ENCODE measurements at places on chromosomes 5 and 9.

DNA sequence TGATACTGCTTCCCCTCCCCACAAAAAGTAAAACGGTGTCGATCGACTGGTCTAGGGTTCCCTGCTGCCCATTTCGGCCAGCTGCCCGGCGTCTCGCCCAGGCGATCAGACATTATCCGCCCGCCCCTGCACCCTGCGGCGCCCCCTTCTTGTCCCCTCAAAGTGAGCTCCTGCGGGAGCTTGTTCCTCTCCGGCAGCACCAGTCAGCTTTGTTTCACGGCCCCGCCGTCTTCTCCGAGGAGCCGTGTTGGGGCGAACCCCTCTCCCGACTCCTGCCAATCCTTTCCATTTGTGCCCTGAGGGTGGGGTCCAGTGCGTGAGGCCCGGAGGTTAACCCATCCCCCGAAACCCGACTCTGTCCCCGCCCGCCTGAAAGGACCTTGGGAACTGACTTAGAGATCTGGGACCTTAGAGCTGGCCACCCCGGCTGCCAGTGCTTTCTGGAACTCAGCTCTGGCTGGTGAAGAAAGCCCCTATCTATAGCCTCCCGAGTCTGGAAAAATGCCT lies 518 bp downstream of the UBE2B start:
- peak; percentile 18 for DNase-seq

GRCh38 chr9:5835808-5836207 lies 2.9 kb upstream of the ERMP1 start:
- DNase-seq, result no peak

DNA sequence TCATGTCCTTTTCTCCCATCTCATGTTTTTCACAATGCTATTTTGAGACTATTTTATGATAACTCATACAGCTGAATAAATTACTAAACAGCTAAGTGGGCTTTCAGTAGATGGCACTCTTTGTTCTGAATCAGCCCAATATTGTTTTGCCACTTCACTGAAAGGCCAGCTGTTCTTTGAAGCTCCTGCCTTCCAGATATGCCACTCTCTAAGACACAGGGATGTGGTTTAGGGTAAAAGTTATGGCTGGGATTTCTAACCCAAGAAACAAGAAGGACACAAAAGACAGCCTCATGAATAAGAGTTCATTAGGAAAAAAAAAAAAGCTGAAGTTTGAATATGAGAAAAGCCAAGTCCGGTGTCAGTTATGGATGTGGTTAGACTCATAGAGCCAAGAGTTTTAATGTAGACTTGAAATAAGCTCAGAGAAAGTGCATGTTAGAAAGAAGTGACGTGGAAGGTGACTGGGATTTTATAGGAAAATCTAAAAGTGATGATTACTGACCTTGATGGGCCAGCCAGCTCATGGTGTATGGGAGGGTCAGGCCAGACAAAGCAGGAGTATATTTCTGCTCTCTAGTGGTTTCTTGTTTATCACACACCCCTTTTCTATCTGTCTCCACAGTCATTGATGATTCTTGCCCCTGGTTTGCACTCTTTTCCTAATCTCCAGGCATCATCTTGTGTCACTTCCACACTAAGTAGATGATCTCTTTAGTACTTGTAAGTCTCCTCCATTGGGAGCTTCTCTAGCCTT lies 488.5 kb downstream of the NR2F1-AS1 start:
- no peak for DNase-seq

DNA sequence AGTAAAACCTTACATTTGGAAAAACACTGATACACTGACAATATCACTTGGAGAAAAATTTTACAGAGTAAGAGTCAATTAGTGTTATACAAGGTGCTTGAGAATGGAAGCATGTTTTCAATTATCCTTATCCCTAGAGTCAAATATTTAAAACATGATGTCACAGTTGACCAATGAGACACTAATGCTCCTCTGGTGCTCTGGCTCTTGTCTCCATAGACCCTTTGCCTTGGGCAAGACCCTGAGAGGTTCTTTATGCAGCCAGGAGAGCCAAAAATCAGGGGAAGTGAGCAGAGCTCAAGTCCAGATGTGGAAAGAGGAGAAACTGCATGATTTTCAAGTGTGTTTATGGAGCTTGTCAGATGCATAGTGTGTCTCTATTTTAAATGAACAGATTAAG lies 153.9 kb downstream of the MARCHF11 start:
- DNase-seq, result no peak

DNA sequence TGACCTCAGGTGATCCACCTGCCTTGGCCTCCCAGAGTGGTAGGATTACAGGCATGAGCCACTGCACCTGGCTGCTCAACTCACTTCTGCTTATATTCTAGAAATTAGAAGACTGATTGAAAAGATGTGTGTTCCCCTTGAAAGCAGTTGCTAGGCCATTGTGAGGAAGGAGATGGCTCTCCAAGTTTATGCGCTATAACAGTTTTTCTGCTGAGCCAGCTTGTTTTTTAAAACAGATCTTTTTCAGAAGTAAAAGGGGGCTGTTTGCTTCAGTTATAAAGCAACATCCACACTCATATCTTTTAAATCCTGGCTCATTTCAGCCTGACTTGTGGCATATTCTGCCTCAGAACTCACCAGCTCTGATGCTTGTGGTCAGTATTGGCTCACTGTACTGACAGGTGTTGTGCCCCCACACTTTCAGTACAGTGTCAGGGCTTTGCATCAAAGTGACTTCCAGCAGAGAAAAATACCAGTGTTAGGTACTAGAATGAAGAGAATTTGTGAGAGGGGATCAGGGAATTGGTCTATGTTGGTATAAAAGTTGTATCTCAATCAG lies 49.4 kb downstream of the NUP214 start:
- peak; percentile 10 for DNase-seq

GRCh38 chr5:135710045-135710675 lies 124.3 kb upstream of the SLC25A48 start:
- DNase-seq, result no peak

- DNase-seq, result no peak
Measured at GRCh38 chr9:38656896-38657295, 36.5 kb upstream of the ANKRD18A start.

DNA sequence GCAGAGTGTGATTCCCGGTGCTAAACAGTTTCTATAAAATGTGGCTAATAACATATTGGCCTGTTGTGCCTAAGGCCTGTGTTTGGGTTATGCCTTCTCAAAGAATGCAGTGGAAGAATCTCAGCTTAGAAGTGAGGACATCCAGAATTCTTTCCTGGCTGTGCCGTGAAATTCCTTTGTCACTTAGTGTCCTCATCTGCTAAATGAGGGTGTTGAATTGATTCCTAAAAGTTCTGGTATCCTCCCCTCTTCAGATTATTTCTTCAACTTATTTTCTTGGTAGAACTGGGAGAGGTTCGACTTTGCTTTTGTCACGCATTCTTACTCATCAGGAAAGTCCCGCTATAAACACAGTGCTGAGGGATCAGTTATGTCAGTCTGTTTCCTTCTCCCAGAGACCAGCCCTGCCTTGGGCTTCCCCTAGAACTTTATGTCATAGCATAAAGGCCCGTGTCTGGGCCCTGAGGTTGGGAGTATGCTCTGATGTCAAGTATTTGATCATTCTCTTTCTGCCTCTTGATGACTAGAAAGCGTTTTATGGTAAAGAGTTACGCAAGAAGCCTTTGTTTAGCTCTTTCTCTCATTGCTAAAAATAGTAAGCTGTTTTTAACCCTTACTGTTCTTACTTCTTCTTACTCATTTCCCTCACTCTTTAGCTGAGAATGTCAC lies 29.5 kb downstream of the MTAP start:
- DNase-seq, result peak; percentile 50

DNA sequence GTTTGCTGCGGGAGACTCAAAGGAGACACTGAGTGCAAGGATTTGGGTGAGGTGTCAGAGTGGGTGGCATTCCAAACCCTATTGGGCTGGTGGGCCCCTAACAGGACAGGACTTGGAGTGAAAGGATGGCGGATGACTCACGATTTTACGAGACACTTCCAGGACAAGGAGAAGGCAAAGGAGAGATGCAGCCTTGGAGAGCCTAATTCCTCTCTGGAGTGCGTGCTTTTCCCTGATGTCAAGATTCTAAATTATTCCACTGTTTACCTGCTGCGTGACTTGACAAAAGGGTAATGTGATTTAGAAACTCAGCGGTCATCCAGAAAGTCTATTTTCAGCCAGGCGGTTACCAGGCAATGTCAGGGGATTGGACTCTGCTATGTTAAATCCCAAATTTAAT lies 41.6 kb upstream of the CD180 start:
- DNase-seq, result no peak

DNA sequence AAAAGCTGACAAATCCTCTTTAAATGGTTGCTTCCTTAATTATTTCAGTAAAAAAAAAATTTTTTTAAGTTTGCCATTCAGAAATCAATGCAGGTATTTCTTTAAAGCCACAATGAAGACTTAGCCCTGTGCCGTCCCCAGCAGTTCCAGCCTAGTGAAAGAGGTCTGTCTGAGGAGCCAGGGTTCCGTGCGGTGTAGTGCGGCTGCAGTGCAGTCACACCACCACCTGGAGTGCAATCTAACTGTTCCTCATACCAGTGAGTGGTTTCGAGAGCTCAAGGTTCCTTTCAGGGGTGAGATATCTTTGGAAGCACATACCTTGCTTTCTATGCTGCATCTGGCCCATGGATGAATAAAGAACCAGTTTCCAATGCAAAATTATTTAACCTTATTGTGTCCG lies 87.5 kb downstream of the FANCC start:
- no peak for DNase-seq

- DNase-seq, result no peak
Measured at GRCh38 chr9:2639786-2640185, 18.2 kb downstream of the VLDLR start.

DNA sequence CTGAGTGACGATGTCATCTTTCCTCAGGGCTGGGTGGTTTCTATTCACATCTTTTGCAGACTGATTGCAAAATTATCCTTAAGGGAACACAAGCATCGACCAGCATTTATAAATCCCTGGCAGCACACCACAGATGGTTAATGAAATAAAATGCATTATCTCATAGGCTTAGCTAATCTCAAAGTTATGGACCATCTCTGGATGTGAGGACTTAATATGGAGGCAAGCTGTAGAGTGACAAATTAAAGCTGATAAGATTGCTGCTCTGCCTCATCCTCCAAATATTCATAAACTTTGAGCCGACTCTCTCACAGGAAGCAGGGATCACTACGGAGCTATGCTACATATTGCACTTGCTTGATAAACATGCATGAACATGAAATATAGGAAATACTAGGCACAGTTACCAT lies 663.2 kb upstream of the RGMB start:
- no peak for DNase-seq

Measured in stimulated activated CD8-positive, alpha-beta memory T cell treated with anti-CD3 and anti-CD28 coated beads, Interleukin-7, amount 100 ng/mL, for 48 hours (primary cell).